ENCODE measurements at places on chromosomes 4 and X.

DNA sequence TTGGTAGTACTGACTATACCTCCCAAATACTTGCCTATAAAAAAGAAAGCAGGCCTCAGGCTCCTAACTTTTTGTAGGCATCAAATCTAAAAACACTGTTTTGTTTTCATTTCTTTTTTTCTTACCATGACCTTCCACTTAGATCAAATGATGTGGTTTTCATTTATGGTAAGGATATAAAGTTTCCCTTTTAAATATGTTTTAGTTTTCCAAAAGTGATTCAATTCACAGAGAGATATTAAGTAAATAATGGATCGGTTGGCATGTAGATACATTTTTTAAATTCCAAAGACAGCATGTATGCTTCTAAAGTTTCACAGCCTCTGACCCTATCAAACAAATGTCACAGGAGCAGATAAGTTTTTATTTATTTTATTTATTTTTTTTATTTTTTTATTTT is 23.9 kb downstream of the EFHC2 start:
- DNase-seq, result no peak

GRCh38 chr4:271492-272103 is 33.7 kb downstream of the ZNF732 start:
- DNase-seq, result no peak

GRCh38 chr4:69523385-69524132 is 27.9 kb upstream of the UGT2B4 start:
- DNase-seq, result no peak

DNA sequence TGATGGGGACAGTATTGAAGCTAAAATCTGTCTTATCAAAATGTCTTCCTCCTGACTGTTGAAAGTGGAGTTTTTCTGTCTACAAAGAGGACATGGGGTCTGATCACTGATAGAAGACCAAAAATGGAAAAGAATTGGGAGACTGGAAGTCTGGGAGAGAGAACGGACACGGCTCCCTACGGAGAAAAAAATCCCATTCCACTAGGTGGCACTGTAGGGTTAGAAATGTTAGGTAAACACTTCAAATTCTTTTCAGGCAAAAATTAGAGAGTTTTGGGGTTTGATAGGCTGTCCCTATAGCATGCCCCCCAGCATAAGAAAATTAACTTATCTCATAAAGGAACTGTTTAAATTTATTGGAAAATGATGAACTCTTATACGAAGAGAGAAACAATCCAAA is 200.5 kb downstream of the FAM133A start:
- DNase-seq, result no peak

GRCh38 chrX:106698693-106699092 is 27.8 kb upstream of the RNF128 start:
- no peak for DNase-seq
